Renal cortex interstitium (tissue), 15 donors: ENCODE measurements at places on chromosomes 1 and 21. TPM values are rescaled to one million over a fixed set of nuclear protein-coding genes. Genes with fewer than 3 reads are reported as not detected.

DNA sequence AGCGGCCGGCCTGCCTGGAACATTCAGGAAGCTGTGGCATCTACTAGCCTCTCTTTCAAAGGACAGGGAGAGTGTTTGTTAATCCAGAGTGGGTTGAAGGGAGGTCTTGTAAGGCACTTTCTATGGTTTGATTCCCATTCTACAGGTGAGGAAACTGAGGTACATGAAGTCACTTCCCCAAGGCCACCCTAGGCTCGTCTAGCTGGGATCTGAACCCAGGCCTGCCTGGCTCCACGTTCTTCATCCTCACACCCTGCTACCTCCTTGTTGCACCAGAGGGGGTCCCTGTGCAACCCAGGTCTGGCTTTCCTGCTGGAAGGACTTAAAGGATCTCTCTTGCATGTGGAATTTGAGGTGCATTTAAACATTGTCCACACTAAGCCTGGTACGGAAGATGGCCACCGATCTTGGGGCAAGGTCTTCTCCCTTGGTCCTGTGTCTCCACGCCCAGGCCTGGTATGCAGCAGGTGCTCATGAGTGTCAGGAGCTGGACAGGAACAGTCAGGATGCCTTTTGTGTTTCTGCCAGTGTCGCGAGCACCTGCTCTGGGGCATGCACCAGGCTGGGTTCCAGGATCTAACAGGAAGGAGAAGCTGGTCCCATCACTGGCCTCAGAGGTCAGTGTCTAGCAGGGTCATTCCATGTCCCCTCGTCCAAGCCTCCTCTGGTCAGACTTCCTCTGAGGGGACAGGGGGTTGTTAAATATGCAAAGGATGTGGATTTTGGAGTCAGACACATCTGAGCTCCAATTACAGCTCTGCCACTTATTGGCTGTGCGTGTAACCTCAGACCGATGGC is 103.2 kb upstream of the RUNX3 start:
- DNase-seq = no peak

DNA sequence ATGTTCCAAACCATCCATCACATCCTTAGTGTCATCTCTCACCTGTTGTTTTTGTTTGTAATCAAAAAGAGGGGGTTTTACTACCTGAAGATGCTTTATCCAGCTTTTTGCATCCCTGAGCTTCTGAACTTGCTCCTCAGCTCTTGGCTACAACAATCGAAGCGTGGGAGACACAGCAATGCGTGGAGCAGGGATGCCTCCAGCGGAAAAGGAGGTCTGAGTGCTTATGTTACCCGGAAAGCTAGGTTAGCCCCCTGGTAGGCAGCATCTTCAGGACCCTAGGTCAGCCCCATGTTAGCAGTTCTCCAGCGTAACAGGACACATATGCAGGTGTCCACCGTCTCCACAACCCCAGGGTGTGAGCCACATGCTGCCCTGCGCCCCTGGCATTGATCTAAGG is 141.5 kb downstream of the RRAGC start:
- DNase-seq = no peak

Gene SRGAP2B
- polyA plus RNA-seq = 24.2 TPM

- DNase-seq = no peak
Observed at GRCh38 chr1:38786040-38786436, 73.5 kb downstream of the RRAGC start.

DNA sequence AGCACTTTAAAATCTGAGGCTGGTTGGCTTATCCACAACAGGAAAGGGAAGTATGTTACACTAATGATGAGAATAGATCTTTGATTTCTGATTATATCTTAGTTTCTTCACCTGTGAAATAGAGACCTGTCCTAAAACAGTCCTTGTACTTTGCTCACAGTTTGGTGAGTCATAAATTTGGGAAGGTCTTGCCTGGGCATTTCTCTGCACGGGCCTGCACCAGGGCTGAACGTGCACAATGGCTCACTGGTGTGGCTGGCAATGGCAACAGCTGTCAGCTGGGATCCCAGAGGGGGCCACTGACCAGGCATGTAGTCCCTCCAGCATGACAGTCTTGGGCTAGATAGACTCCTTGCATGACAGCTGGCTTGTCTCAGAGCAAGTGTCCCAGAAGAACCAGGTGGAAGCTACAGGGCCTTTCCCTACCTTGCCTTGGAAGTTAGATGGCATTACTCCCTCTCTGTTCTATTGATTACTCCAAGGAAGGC is 367.4 kb downstream of the DISC1 start:
- DNase-seq = no peak

DNA sequence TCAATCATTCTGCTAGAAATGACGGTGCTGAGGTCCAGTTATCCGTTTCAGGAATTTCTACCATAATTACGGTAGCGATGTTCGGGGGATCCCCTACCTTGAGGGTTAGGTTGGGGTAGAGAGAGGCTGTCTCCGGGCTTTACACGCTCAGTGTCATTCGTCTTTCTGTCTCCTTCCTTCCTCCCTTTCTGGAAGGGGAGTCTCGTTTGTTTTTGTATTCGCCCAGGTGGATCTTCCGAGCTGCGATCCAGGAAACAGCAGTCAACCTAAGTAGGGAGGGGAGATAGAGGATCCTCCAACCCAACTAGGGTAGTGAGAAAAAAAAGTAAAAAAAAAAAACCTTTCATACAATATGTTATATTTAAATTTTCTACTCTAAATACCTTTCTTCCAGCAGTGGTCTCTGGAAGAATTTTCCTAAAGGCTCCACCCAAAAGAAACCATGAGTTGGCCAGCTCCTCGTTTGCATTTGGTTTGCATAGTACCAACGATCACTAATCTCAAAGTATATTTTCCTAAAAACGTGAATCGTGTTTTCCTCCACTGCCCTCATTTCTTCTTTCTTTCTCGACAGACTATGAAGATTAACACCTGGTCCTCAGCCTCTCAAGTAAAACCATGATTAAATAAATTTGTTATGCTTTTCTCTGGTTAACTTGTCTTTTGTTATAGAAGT is 611 bp upstream of the PIK3C2B start:
- no peak for DNase-seq
